Thoracic aorta endothelial cell (primary cell): ENCODE measurements at places on chromosomes 3 and 15. TPM values are rescaled to one million over a fixed set of nuclear protein-coding genes. Genes with fewer than 3 reads are reported as not detected.

BSN gene
- total RNA-seq, result 0.13 and 0.14 TPM in 2 replicates

CLDN1 gene
- total RNA-seq, result 0.07 and 0.27 TPM in 2 replicates

RFTN1 gene
- total RNA-seq, result 41.1 and 47.2 TPM in 2 replicates

KNL1 gene
- 62.6 and 107 TPM in 2 replicates for total RNA-seq

AGTR1 gene
- not detected in 2 replicates for total RNA-seq

LAMB2 gene
- 189 and 254 TPM in 2 replicates for total RNA-seq

RARRES1 gene
- total RNA-seq, result 0.57 and 0.66 TPM in 2 replicates

GP5 gene
- total RNA-seq, result 0.14 TPM in 1 of 2 replicates, not detected in the other

ZPLD1 gene
- under 0.01 TPM in 1 of 2 replicates, not detected in the other for total RNA-seq

SLC7A14 gene
- total RNA-seq, result 1.1 and 2.4 TPM in 2 replicates

SYNPR gene
- total RNA-seq, result not detected in 2 replicates

EHHADH gene
- total RNA-seq, result 4.4 and 4.7 TPM in 2 replicates

PCNP gene
- total RNA-seq, result 164 and 171 TPM in 2 replicates

CRBN gene
- 70.5 and 82.9 TPM in 2 replicates for total RNA-seq

TEX55 gene
- not detected in 2 replicates for total RNA-seq

RAP2B gene
- 37.1 and 45.9 TPM in 2 replicates for total RNA-seq

RTP2 gene
- not detected in 2 replicates for total RNA-seq

IL17RD gene
- 2.3 and 2.5 TPM in 2 replicates for total RNA-seq

SCAANT1 gene
- total RNA-seq, result not detected in 2 replicates

BHLHE40 gene
- total RNA-seq, result 23.7 and 31.0 TPM in 2 replicates

TUSC7 gene
- total RNA-seq, result not detected in 2 replicates

DLL4 gene
- total RNA-seq, result 33.8 and 72.7 TPM in 2 replicates

ITIH4 gene
- total RNA-seq, result 0.22 and 0.40 TPM in 2 replicates

B3GALNT1 gene
- total RNA-seq, result 37.4 and 47.7 TPM in 2 replicates

BRPF1 gene
- 21.1 and 21.8 TPM in 2 replicates for total RNA-seq

SERINC4 gene
- total RNA-seq, result not detected in 2 replicates

TIPIN gene
- 16.9 and 18.8 TPM in 2 replicates for total RNA-seq

C3orf70 gene
- total RNA-seq, result 2.9 and 5.2 TPM in 2 replicates
